Stimulated activated CD4-positive, alpha-beta T cell treated with anti-CD3 and anti-CD28 coated beads, Interleukin-15, amount 100 ng/mL, for 1 hour (primary cell): ENCODE measurements at places on chromosomes 6 and 20.

GRCh38 chr6:44641344-44642031 is 254.0 kb downstream of the CDC5L start:
- no peak for DNase-seq

DNA sequence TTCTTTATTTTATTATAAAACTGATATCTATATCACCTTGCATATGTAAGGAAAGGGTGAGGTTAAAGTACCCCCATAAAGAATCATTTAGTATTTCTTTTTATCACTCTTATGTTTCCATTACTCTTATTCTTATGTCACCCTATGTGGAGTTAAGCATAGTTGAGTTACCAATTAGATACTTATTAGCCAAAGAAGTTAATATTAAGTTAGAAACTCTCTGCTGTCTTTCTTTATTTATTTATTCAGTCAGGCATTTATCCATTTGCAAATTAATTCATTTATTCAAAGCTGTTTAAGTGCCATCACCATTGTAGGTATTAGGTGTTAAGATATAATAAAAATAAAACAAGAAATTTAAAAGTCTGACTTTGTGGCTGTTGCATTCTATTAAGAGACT is 1279.1 kb upstream of the CITED2 start:
- DNase-seq = no peak

GRCh38 chr6:1162367-1163275 is 149.3 kb upstream of the FOXQ1 start:
- DNase-seq = no peak

- no peak for DNase-seq
Observed at GRCh38 chr20:4190792-4191519, 175.6 kb upstream of the RNF24 start.

DNA sequence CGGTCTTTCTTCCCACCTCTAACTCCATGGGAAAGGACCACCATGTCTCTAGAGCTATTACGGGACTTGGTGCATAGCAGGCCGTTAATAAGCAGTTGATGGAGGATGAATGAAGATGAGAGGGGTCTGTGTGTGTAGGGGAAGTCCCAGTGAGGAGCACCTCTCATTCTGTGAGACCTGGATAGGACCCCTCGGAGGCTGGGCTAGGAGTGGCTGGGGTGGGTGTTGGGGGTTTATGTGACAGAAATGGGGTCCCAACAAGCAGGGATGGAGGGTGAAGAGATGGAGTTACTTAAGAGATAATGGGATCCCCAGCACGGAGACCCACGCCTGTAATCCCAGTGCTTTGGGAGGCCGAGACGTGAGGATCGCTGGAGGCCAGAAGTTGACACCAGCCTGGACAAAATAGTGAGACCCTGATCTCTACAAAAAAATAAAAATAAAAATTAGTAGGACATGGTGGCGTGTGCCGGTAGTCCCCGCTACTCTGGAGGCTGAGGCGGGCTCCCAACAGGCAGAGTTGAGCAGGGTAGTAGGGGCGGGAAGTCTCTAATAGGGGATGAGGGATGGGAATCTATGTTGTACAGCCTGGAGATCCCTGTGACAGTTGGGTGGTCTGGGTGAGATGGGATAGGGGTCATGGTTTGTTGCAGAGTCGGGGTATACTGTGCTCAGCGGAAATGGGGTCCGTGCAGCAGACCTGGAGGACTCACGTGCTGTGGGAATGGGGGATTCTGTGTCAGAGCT is 677 bp upstream of the ZNF341 start:
- DNase-seq = no peak
